Hypothalamus (tissue), 51 donors: ENCODE measurements at places on chromosomes 2 and 18.

GRCh38 chr2:108074150-108074549 lies 87.8 kb downstream of the SLC5A7 start:
- DNase-seq, result no peak

- DNase-seq, result no peak
These were observed 53.4 kb upstream of the ATG16L1 start for GRCh38 chr2:233198026-233198425.

GRCh38 chr2:68258851-68259250 lies 6.5 kb upstream of the PPP3R1 start:
- DNase-seq, result no peak

DNA sequence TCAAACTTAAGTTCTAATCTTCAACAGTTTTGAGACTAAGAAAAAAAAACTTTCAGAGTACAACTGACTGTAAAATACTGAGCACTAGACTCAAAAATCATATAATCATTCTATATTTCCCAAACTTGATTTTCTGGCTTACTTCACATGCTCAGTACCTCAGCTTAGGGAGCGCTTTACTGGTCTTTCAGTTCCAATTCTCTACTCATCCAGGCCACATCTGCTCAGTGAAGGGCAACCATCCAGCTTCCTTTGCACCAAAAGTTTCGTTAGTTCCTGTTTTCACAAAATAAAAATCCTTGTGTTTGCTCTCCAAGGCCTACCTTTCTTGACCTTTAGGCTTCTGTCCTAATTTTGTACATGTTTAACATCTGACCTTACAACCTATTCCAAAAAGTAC lies 287.6 kb upstream of the LRRTM1 start:
- no peak for DNase-seq

GRCh38 chr2:193783681-193784080 lies 1588.9 kb upstream of the TMEFF2 start:
- DNase-seq, result no peak

DNA sequence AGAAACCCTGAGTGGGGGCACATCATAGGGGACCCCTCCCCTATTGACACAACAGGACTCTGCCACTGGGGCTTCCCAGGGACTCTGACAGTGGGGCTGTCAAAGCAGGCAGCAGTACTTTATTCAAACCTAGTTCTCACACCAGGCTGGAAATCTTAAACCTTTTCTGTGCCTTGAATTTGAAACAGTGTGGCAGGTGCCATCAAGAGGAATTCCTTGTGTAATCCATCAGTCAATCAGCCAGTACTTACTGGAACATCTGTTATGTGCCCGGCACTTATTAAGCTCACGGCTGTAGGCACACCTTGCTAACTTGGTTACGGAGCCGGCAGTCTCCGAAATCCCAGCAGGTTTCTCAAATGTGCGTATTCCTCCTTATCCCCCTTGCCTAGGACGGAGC lies 12.0 kb downstream of the GLI2 start:
- no peak for DNase-seq

DNA sequence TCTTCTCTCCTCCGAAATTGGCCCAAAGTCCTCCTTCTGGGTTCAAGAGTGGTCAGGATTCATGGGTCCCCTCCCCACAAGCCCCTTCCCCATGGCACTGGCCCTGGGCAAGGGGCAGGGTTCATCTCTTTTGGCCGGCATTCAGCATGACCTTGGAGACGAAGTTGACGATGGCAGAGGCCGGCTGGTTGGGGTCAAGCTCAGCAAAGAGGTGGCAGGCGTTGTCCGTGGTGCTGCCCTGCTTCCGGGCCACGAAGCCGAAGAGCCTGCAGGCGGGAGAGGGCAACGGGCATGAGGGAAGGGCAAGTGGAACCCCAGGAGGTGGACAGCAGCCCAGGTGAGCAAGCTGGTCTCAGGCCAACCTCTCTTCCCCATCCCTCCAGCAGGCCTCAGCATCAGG lies 198.5 kb downstream of the TNS1 start:
- DNase-seq, result no peak

GRCh38 chr2:85561280-85562212 lies at the start of gene GGCX:
GGCX (minus strand) TSS chr2:85561493; CDS start chr2:85561428, 65 bp downstream.
- DNase-seq, result peak; percentile 80

- DNase-seq, result no peak
These were observed 35.2 kb downstream of the WDPCP start for GRCh38 chr2:63553049-63553448.

GRCh38 chr18:42578792-42579191 lies 536.7 kb downstream of the RIT2 start:
- DNase-seq, result no peak

DNA sequence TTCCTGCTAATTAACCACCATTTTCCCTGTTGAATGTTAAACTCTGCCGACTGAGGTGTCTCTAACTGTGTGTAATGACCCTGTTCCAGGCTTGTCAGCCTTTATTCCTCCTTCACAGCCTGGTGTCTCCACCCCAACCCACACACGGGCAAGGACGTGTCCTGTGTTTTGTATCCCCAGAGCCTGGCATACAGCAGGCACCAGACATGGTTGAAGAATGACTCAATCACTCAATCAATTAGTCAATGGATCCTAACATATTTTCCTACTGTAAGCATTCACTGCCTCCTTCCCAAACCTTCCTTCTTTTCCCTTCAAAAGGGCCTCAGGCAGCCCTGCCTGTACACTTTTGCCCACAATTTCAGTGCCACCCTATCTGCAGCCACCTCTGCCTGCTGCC lies 2.7 kb upstream of the TNS1 start:
- no peak for DNase-seq

GRCh38 chr2:241982706-241983570 lies 113.4 kb downstream of the RTP5 start:
- no peak for DNase-seq

GRCh38 chr18:78919956-78920355 lies 59.7 kb upstream of the SALL3 start:
- no peak for DNase-seq

DNA sequence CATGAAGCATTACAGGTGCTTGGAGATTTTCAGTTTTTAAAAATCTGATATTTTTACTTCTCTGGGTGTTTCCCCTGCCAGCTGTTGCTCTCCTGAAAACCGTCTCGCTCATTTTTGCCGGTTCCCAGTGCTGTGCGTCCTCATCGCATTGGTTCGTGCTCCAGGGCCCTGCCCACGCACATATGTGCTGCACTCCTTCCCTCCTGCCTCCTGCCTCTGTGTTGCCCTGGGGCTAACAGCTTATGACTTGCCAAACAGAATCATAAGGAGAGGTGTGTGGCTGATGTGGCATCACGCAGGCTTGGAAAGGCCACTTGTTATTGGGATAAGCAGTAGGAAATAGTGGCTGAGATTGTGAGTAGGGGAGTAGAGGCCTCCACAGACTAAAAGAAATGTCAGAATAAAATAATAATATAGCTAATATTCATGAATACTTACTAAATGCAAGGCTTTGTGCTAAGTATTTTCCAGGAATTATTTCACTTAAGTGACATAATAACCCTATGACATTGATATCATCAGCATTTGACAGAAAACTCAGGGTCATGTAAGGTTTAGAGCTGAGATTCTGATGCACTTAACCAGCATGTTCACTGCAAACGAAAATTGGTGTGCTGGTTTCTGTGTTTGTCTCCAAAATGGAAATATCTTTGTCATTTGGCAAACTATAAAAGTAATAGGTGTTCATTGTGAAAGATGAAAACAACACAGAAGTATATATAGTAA lies 53.5 kb downstream of the SLC4A1AP start:
- DNase-seq, result no peak

- no peak for DNase-seq
These were observed 1075.4 kb upstream of the ZEB2 start for GRCh38 chr2:145595296-145595695.

- DNase-seq, result no peak
These were observed 238.0 kb downstream of the UBE2E3 start for GRCh38 chr2:181218401-181218821.

DNA sequence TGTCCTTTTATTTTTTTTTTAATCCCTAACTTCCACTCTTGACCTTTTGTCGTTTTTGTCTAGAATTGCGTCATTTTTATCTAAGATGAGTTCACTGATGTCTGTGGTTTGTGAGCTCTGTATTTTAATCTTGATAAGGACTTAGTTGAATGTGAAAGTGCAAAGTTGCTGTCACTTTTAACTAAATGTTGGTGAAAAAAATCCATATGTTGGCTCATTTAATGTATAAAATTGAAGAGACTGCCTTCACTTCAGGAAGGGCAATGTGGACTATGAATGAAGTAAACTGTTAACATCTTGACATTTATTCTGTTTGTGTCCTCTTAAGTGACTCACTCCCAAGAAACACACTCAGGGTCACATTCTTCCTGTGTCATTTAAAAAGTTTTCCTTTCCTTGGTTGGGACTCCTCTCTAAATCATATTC lies 256.6 kb upstream of the RASGRP3 start:
- DNase-seq, result no peak

DNA sequence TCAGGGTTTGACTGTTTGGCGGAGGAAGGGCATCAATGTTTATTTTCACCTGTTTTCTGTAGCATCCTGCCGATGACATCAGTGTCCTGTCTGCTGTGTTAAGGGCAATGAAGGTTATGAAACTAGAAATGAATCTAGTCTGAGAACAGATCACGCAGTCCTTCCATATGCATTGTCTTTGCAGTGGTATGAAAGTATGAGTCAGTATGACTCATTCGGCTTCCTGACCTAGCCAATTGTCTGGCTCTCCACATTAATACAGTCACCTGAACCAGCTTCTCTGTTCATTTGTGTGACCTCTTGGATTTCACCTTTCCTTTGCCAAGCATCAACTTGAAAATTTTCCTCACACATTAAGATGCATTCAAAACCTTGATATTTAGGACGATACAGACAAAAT lies 353.8 kb downstream of the RND3 start:
- DNase-seq, result no peak

DNA sequence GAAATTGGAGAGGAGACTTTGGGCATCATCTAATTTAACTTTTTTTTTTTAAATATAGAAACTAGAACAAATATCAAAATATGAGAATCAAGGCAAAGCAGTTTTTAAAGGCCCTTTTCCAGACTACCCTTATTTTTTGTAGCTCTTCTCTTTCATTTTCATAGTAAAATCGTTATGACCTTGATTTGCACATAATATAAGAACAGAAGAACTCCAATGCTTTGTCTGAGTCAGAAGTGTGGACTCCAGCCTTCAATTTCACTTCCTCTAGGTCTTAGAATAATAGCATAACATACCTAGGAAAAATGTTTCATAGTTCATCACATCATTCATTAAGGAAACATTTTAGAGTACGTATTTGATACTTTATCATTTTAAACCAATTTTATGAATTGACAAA lies 74.4 kb downstream of the ANKRD12 start:
- DNase-seq, result no peak

DNA sequence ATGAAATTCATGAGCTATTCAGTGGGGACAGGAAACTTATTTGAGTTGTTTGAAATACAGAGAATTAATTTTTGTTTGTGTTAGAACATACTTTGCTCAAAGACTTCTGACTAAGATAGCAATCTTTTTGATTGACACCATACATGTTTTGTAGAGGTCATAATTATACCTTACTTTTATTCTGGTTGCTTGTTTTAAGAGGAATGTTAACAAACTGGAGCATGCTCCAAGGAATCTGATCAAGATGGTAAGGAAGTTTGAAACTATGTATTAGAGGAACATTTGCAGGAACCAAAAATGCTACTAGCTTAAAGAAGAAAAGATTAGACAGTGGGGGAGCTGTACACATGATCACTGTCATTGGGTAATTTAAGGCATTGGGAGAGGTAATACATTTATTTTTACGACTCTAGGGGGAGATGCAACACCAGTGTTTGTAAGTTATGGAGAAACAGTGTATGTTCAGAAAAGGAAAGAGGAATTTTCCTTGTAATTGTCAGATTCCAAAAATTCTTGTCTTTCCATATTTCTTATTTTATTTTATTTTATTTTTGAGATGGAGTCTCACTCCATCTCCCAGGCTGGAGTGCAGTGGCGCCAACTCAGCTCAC lies 8.0 kb downstream of the AGFG1 start:
- DNase-seq, result no peak

- DNase-seq, result no peak
These were observed 15.4 kb upstream of the ATP6V1B1 start for GRCh38 chr2:70920367-70920715.

- no peak for DNase-seq
These were observed 122.5 kb downstream of the FOXI3 start for GRCh38 chr2:88329815-88330603.

DNA sequence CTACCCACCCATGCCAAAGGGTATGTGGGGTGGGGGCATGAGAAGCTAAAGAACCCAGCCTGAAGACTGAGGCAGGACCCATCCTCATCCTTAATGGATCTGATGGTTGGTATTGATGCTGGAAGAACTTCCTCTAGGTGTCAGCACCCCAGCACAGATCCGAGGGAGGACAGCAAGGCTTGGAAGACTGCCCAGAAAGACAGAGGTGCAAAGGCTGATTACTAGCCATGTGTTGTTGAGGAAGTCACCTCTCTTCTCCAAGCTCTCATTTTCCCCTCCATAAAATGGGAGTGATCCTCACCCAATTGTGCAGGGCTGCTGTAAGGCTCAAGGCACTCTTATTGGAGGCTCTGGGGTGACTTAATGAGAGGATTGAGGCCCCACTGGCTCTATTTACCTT lies 256.5 kb downstream of the CELF4 start:
- DNase-seq, result no peak

DNA sequence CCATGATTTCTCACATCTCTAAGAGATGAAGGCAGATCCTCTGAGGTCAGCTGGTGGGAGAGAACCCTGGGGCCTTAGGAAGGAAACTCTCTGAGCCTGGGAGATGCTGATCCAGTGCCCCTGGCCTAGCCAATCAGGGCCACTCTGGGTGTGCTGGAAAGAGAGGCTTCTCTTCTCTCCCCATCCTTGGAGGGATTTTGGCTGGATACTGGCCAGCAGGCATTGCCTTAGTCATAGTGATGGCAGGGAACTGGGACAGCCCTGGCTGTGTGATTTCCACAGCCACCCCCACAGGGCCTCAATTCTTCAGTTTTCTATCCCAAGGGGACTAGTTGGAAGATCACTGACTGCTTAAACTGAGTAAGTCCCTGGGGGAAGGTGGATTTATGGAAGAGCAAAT lies 26.6 kb upstream of the PLB1 start:
- no peak for DNase-seq

DNA sequence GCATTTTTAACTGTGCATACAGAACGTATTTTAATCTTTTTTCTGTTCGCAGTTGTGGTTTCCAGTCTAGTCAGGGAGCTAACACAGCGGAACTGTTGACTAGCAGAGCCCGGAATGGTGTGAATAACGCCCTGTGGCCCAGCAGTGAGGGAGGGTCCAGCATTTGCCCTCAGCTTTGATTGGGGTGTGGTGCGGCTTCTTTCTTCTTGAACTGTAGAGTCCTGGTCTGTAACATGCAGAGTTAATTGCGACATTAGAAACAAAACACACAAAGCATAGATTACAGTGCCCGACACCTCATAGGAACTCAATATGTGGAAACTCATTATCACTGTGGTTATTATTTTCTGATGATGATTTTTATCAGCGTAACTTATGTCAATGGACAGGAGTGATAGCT lies 253.6 kb downstream of the SOX11 start:
- no peak for DNase-seq
